ENCODE measurements at places on chromosomes 7 and 10.

GRCh38 chr7:99092064-99092720, 51.7 kb downstream of the SMURF1 start:
- DNase-seq = no peak

GRCh38 chr10:102230264-102230860, 4.3 kb downstream of the ELOVL3 start:
- DNase-seq = no peak

DNA sequence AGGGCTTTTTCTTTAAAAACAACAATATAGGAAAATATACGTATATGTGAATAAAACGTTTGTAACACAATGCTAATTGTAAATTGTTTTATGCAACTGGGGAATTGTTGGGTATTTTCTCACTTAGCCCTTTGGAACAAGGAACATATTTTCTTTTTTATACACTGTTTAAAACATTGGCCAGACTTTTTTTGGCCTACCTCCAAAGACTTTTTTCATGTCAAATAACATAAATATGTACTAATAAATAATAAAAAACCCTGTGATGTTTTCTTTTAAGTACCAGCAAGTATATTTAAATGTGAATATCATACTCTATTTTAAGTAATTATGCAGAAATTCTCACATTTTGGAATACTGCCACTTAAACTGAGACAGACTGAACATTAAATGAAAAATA, 15.7 kb downstream of the TMEM106B start:
- no peak for DNase-seq

GRCh38 chr7:128076796-128077271, 45.6 kb upstream of the LRRC4 start:
- DNase-seq = no peak

DNA sequence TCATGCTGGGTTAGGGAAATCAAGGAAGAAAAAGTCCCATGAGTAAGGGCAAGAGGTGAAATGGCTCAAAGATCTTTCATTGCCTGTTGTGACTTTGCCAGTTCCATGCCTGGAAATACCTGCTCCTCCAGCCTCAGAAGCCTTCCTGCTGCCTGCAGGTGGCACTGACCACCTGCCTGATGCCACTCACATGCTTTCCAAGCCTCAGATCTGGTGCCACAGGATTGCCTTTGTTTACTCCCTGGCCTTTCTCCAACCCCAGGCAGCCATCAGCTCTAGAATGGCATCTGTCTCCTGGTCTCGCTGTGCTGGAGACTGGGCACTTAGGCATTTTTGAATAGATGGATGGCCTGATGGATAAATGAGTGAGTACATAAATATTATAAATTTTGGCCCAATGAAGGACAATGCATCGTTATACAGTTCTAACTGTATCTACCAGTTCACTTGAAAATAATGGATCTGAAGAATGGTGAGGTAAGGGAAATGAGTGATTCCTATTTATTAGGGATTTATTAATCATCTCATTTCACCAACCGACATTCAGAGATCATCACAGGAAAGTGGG, 657.2 kb downstream of the INHBA start:
- no peak for DNase-seq

Measured in right renal pelvis (tissue), 4 donors.